ENCODE measurements at places on chromosomes 5 and 9.

DNA sequence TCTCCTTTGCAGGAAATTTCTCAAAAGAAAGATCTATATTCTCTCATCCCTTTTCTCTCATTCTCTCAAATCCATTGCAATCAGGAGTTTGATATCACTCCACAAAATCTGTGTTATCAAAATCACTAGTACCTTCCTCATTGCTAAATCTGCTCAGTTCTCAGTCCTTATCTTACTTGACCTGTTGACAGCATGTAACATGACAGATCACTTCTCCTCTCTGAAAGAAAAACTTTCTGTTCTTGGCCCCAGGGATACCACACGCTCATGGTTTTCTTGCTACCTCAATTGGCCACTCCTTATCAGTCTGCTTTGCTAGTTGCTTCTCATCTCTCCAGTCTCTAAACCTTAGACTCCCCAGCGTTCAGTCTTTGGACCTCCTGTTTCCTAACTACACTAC is 22.1 kb downstream of the SRP19 start:
- DNase-seq, result no peak

- DNase-seq, result no peak
These were observed 22.0 kb upstream of the FGFR4 start for GRCh38 chr5:177064500-177065277.

DNA sequence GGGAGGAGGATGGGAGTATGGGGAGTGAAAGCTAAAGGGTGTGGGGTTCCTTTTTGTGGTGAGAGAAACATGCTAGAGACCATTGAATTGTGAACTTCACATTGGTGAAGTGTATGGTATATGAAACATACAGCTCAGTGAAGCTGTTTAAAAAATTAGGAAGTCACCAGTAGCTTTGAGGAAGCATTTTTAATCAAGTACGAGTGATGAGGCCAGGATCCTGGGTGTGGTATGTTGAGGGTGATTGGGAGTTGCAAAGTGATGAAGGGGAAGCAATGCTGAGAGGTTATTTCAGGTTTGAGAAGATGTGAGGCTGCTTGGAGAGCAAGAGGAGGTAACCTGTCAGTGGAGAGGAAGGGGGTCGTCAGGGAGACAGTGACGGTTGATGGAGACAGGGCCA is 22.7 kb upstream of the CLK4 start:
- no peak for DNase-seq

DNA sequence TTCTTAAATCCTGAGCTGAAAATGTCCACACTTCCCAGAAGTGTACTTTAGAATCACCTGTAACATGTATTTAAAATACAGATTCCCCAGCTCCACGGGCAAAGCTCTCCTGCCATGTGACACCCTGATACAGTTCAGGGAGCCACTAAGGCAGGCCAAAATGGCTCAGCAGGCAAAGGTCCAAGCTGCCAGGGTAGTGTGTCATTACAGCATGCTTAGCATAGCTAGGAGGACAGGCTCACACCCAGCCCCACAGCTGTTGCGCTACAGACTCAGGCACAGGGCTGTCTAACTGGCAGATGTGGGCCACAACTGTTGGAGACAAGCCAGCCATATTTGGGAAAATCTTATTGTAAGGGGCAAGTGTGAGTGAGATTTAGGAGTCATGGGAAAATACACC is 73.0 kb downstream of the C9orf85 start:
- no peak for DNase-seq

- DNase-seq, result no peak
These were observed 321.8 kb downstream of the PSAT1 start for GRCh38 chr9:78618735-78619134.

- peak; percentile 10 for DNase-seq
These were observed 29.1 kb downstream of the TSPAN17 start for GRCh38 chr5:176676361-176676824.

- DNase-seq, result peak; percentile 5
These were observed at the start of gene ADAM19 for GRCh38 chr5:157575381-157576020. ADAM19 (minus strand) TSS chr5:157575775; CDS start chr5:157575696, 79 bp downstream.

DNA sequence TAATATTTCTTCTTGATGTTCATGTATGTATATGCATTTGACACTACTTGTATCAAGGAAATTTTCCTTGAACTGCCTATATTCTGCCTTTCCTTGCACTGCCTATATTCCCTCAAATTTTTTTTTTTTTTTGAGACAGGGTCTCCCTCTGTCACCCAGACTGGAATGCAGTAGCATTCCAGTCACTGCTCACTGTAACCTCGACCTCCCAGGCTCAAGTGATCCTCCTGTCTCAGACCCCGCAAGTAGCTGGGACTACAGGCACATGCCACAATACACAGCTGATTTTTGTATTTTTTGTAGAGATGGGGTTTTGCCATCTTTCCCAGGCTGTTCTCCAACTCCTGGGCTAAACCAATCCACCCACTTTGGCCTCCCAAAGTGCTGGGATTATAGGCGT is 4.1 kb downstream of the HMGCS1 start:
- no peak for DNase-seq

DNA sequence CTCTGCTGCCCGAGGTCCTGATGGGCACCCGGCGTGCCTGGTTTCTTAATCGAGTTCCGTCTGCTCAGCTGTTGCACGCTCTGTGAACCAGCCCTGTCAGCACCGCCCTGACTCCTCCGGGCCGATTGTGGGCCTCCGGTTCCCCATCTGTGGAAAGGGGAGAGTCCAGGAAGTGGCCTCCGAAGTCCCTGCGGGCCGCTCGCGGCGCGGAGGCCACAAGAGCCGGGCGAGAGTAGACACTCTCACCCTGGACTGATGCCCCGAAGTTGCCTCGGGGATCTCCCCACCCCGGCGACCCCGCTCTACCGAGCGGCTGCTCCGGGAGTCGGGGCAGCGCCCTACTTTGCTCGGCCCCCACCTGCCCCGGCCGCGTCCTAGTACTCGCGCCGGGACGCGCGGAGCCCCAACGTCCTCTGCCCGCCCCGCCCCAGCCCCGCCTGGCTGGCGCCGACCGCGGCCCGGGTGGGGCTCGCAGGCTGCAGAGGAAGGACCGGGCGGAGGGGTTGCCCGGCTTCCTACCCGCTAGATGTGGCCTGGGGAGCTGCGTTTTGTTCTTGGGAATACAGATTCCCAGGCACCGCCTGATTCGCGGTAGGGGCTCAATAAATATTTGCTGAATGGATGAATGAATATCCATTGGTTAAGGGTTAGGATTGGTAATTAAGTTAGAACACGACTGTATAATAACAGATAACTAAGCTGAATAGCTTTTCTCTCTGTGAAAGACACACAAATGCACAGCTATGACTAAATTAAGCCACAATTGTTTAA is 935 bp upstream of the ZNF367 start:
- DNase-seq, result peak; percentile 19

DNA sequence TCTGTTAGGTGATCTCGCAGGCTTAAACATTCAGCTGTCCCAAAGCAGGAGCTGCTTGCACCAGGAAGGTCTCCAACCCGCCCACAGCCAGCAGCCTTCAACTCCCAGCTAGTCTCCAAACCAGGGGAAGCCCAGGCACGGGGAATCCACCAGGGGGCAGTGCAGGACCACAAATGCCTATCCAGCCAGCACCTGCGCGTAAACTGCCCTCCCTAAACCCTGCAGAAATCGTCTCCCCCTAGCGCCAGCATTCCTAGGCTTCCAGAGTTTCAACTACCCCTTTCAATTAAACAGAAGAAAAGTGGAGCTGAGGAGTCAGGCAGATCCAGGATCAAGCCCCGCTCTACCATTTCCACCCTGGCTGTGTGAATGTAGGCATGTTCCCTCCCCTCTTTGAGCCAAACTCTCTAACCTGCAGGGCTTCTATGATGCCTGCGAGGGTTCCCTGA is 72.0 kb downstream of the HRH2 start:
- DNase-seq, result peak; percentile 33

DNA sequence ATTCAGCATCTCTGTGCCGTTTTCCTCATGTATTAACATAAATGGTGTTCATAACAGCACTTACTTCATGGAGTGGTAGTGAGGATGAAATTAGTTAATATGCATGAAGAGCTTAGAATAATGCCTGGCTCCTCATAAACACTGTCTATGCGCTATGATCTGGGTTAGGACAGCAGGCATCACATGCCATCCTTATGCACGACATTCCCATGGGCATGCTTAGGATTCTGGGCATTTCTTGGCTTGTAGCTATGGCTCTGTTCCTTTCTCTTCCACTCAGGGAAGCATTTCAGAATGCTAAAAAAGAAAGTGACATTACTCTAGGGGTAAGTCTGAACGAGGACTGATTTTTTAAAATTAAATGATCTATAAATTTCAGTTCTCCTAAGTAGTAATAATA is 349.8 kb downstream of the ARHGEF28 start:
- DNase-seq, result no peak

All from DMS79 (cell line).